NCI-H1092 (cell line): ENCODE measurements at places on chromosomes 1 and 21.
A peak's percentile ranks its signal among the peaks of the same experiment; 100 is the strongest.

GRCh38 chr1:245121523-245121922 lies 33.3 kb upstream of the KIF26B start:
- no peak for DNase-seq

DNA sequence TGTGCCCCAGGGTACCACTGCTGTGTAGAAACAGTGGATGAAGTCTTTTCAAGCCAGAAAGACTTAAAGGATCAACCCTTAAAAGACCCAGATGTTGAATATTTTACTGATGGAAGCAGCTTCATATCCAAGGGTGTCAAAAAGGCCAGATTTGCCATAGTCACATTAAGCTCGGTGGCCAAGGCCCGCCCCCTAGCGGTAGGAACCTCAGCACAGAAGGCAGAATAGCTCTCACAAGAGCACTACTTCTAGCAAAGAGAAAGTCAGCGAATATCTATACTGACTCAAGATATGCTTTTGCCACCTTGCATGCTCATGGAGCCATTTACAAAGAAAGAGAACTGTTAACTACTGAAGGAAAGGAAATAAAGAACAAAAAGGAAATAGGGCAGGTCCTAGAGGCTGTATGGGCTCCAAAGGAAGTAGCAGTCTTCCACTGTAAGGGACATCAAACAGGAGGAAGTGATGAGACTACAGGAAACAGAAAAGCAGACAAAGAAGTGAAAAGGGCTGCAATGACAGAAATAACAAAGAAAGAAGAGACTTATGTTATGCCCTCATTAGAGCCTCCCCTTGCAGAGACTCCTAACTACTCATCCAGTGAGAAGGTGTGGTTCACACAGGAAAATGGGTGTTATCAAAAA lies 90.5 kb downstream of the LIPI start:
- DNase-seq = no peak

DNA sequence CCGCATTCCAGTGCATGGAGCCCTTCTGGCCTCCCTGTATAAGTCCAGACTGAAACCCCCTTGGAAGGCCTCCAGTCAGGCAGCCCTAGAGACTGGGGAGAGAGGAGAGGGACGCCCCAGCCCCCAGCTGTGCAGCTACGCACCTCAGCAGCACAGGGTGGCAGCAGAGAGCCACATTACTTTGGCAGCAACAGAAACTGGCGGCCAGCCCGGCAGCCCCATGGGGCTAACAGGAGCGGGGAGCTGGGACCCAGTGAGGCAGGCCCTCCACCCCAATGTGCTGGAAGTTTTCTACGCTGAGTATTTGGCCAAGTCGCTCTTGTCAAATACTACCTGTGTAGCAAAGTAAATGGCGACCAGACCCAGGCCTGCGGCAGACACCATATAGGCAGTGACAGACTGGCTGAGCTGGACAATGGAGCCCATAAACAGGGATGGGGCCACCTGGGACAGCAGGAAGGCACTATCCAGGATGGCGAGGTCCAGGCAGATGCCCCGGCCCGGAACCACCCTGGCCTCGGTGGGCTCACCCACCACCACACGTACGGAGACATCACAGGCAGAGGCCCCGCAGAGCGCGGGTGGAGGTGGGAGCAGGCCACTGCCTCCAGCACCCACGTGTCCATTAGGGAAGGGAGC lies 21.2 kb downstream of the SLC45A3 start:
- peak; percentile 81 for DNase-seq

GRCh38 chr1:25081496-25081895 lies 150.8 kb downstream of the SYF2 start:
- DNase-seq = no peak

- DNase-seq = no peak
Observed at GRCh38 chr21:43921571-43921978, 56.6 kb downstream of the AGPAT3 start.

- no peak for DNase-seq
Observed at GRCh38 chr1:66090859-66091457, 298.3 kb downstream of the PDE4B start.

- DNase-seq = no peak
Observed at GRCh38 chr1:23561076-23561812, 1.9 kb upstream of the ID3 start.

DNA sequence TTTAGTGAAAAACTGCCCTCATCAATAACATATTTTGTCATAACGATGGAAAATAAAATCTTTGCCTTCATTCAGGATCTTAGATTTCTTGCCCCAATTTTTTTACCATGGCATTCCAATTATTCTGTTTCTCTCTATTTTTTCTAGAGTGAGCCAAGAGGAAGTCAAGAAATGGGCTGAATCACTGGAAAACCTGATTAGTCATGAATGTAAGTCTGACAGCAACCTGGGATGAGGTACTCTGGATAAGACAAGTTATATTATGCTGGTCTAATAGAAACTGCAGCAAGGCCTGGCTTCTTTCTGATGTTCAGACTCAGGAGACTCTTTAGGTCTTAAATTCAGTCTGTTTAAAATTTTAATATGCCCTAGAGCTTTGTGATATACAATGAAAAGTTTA lies 3.5 kb downstream of the RGS4 start:
- no peak for DNase-seq

DNA sequence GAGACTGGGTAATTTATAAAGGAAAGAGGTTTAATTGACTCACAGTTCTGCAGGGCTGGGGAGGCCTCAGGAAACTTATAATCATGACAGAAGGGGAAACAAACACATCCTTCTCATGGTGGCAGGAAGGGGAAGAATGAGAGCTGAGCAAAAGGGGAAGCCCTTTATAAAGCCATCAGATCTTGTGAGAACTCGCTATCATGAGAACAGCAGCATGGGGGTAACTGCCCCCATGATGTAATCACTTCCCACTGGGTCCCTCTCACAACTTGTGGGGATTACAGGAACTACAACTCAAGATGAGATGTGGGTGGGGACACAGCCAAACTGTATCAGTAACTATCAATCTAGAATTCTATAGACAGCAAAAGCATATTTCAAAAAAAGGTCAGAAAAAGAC lies 64.7 kb upstream of the ACTRT2 start:
- no peak for DNase-seq

GRCh38 chr1:97877307-97877706 lies 43.5 kb downstream of the DPYD start:
- DNase-seq = no peak

GRCh38 chr1:24925082-24925779 lies 4.8 kb downstream of the RUNX3 start:
- DNase-seq = no peak

- peak; percentile 51 for DNase-seq
Observed at GRCh38 chr1:10507111-10507879, 32.5 kb downstream of the PEX14 start.

DNA sequence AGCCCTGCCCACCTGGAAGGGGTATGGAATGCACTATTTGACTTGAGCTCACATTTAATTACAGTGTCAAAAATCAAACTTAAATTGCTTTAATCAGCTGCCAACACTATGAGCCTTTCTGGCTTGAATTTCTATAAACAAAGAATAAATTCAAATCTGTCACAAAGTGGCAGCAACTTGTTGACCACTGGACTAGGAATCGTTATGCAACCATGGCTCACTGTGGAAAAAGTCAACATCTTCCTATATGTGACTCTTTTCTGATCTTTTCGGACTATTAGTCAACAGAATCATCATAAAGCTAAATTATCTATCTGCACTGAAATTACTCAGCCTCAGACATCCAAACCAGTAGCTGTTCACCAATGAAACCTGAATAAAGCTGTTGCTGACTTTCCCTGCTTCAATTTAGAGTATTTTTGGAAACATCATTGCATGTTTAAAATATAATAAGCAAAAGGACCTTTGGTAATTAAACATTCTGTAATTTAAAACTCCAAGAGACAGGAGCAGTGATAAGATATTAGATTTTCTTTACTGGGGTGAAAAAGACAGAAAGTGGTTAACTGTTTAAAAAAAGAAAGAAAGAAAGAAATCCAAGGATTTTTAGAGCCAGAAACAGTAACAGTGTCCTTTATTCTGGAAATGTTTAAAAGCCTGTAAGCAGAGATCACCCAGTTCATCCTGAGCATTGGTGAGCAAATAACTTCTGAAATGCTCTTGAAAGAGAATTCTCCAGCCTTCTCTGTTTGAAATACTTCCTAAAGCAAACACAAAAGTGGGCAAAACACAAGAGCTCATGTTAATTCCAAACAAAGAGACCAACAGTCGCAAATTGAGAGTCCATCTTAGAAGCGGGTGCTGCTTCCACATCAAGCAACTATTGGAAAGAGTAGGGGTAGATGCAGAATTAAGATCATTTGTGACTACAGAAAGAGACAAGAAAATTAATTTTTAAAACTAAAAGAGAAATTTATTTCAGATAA lies 26.2 kb upstream of the ERG start:
- peak; percentile 37 for DNase-seq

DNA sequence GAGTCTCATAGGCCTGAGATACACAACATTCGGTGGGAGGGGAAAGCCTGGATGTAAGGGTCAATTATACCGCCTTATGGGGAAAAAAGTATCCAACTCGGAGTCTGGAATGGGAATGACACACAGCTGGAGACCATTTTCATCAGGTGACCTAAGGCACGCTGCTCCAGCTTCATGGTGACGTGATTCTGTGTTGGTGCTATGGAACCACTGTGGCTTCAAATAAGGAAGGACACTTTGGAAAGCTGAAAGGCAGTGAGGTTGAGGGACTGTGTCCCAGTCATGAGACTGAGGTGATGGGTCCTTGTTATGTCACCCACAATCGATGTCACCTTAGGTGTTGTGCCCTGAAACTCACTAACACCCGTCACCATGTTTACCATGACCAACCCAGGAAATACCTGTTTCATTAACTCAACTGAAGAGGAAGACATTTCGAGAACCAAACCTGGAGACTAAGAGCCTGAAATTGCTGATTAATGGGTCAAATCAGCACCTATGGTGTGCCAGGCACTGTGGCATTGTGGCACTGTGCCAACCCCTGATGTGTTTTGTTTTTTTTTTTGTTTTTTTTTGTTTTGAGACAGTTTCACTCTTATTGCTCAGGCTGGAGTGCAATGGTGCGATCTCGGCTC lies 54.5 kb downstream of the IRF2BP2 start:
- DNase-seq = no peak

DNA sequence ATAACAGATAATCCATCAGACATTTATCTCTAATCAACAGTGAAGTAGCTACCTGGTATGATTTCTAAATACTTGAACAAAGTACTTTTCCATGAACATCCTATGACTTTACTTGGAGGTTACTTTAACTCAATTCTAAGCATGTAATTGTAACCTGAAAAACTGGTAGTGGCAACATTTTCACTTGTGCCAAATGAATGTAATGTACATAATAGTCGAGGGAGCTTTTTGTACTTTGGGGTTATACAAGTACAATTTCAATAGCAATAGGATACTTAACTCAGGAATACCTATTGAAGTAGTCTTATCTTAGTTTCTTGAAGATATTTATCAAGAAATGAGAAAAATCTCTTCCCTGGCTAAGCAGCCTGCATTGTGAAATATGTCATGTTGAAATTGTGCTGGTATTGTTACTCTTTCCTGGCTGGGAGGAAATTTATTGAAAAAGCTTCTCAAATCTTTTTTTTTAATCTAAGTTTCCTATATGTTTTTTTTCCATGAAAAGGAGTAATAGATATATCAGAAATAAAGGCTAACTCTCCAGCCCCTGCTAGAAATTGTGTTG lies 33.7 kb upstream of the CACYBP start:
- no peak for DNase-seq

DNA sequence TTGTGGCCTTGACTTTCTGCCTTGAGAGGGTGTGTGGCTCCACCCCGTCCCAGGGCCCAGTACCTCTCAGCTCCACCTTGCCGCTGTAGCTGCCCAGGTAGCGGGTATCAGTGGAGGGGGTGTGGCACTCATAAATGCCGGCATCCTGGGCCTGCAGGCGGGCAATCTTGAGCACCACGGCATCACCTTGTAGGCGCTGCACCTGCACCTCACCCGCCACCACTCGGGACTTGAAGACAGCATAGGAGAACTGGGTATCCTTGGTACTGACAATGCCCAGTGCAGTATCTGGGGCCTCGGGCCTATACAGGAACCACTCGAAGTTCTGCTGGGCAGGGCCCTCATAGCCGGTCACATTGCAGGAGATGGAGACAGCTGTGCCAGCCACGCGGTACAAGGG lies 3.6 kb downstream of the IGSF8 start:
- no peak for DNase-seq

GRCh38 chr1:117599286-117600221 lies 6.3 kb upstream of the TENT5C start:
- DNase-seq = no peak

DNA sequence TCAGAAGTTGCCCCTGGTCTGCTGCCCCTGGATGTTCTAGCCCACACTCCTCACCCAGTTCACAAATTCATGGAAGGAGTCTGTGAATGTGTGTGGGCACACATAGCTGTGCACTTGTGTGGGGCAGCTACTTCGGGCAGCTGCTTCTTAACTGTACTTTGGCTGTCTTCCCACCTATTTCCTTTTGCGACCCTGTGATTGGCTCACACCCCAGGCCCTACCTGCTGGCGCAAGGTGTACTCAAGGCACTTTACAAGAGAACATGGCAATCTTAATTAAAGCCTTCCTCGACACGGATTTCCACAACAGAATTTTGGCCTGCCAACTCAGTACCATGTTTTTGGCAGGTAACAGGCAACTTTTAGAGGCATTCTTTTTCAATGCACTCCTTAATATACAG lies 86.5 kb upstream of the CTTNBP2NL start:
- DNase-seq = no peak

DNA sequence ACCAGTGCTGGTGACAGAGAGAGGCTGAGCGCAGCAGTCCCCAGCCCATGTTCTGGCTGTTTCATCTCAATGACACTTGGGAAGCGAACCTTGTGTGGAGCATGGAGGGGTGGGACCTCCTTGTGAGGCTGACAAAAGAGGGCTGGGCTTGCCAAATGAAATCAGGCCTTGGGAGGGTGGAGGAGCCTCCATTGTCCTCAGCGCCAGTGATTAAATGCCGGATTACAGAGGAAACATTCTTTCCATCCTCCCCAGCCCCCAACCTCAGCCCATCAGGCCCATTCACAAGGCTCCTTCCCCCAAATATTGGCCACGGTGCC lies 63.3 kb upstream of the PAXBP1 start:
- no peak for DNase-seq

DNA sequence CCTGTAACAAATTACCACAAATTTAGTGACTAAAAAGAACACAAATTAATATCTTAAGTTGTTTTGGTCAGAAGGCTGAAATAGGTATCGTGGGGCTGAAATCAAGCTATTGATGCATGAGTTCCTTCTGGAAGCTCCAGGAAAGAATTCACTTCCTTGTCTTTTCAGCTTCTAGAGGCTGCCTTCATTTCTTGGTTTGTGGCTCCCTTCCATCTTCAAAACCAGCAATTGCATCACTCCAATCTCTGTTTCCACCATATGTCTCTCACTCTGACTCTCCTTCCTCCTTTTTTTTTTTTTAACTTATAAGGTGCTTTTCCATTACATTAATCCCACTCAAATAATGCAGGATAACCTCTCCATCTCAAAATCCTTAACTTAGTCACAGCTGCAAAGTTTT lies 78.4 kb downstream of the OLFM3 start:
- DNase-seq = no peak

GRCh38 chr1:57316861-57317260 lies 107.0 kb downstream of the DAB1 start:
- no peak for DNase-seq

GRCh38 chr1:39609618-39610331 lies 29.7 kb downstream of the HEYL start:
- DNase-seq = peak; percentile 23
